Breast epithelium (tissue), 4 donors: ENCODE measurements at places on chromosomes 6 and 20. TPM values are rescaled to one million over a fixed set of nuclear protein-coding genes. Genes with fewer than 3 reads are reported as not detected.

- H3K27ac ChIP-seq = no peak overlapping the region
- H3K27me3 ChIP-seq = no peaks in the 10 kb centered on the region
- DNase-seq = no peak
- H3K36me3 ChIP-seq = no peaks in the 10 kb centered on the region
- H3K4me1 ChIP-seq = no peaks in the 10 kb centered on the region
- H3K4me3 ChIP-seq = no peak overlapping the region
These were observed 171.9 kb downstream of the LMBRD1 start for GRCh38 chr6:69624944-69625343.

DNA sequence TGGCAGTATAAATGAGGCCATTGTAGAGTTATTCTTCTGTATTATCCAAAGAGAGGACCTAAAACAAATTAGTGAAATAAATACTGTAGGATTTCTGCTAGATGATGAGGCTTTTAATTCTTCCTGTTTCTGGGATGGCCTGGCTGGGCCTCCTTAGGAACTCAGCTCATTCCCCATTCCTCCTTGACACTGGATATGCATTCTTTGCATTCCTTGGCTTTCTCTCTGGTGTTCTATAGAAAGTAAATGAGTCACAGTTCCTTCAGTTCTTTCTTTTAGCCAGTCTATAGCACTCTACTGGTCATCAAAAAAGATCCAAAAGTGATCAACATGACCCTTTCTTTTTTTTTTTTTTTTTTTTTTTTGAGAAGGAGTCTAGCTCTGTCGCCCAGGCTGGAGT lies 8.6 kb downstream of the OR10C1 start:
- no peaks in the 10 kb centered on the region for H3K27me3 ChIP-seq
- DNase-seq = no peak
- H3K4me3 ChIP-seq = no peak overlapping the region

DNA sequence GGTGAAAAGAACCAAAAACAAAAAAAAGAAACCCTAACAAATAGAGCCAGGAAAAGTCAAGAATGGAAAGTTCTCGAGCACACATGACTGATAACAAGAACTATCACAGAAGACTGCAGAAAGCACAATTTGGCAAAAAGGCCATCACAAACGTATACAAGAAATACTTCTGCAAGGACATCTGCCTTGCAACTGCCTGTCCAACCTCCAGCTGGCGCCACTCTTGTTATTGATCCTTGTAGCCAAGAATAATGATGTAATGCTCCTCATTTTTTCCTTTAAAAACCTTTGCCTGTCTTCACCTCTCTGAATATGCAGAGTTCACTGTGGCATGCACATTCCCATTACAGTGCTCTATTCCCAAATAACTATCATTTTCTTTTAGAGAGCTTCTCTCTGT lies 87.9 kb upstream of the BMP5 start:
- H3K4me3 ChIP-seq = no peak overlapping the region
- H3K4me1 ChIP-seq = no peaks in the 10 kb centered on the region
- no peak for DNase-seq
- H3K36me3 ChIP-seq = no peaks in the 10 kb centered on the region
- H3K27ac ChIP-seq = no peak overlapping the region

GRCh38 chr6:169881976-169882375 lies 130.6 kb downstream of the ERMARD start:
- no peak overlapping the region for H3K4me3 ChIP-seq
- H3K4me1 ChIP-seq = no peaks in the 10 kb centered on the region
- no peaks in the 10 kb centered on the region for H3K27me3 ChIP-seq
- H3K27ac ChIP-seq = no peak overlapping the region

Gene GABRR1
- not detected for total RNA-seq

Gene NNAT
- total RNA-seq = 9.7 TPM
